ENCODE measurements at places on chromosomes 1 and 21.

DNA sequence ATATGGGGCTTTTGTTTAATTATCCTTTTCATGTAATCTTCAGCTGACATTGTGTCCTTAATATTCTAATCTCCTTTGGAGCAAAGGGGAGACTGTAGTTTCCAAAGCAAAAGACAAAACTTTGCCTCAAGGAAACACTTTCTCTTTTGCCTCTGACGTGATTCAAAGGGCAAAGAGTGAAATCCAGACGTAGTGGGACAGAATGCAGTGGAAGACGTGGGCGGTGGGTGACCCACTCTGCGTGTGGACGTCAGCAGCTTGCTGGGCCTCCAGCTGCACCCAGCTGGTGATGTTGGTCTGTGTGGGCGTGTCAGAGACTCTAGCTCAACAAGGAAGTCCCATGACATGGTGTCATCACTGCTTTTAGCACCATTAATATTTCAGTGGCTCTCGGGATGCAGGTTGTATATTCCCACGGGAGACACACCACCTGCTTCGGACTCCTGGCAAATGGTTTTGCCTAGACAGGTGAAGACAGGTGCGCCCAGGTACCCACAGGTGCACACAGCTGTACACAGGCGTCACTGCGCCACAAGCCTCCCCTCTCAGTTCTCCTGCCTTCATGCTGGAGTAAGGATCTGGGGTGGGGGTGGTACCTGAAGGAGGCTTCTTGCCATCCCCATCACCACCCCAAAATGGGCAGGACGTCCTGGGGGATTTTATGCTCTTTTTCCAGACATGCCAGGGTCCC lies 292.1 kb upstream of the VAMP3 start:
- DNase-seq, result peak; percentile 43

DNA sequence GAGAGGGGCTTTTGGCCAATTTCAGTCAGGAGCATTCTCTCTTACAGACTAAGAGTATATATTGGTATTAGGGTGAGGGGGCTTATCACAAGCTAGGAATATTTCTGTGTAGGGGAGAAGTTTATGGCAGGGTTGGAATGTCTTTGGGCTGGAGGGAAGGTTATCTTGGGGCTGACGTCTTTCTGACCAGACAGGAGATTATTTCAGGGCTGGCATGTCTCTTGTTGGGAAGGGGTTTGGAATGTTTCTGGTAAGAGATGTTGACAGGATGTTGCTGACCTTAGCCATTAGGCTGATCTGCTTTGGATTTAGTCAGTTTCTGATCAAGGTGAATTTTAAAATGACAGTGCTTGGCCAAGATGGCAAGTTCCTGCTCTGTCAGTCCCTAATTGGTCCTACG lies 17.8 kb upstream of the HSD3B1 start:
- DNase-seq, result no peak

GRCh38 chr1:107244709-107245500 lies 104.1 kb downstream of the NTNG1 start:
- no peak for DNase-seq

- no peak for DNase-seq
These were observed at the start of gene NAV1 for GRCh38 chr1:201538612-201539551. Gene NAV1, plus strand, starts transcription at chr1:201539127. Its CDS starts 83,758 bp downstream, at chr1:201622885.

DNA sequence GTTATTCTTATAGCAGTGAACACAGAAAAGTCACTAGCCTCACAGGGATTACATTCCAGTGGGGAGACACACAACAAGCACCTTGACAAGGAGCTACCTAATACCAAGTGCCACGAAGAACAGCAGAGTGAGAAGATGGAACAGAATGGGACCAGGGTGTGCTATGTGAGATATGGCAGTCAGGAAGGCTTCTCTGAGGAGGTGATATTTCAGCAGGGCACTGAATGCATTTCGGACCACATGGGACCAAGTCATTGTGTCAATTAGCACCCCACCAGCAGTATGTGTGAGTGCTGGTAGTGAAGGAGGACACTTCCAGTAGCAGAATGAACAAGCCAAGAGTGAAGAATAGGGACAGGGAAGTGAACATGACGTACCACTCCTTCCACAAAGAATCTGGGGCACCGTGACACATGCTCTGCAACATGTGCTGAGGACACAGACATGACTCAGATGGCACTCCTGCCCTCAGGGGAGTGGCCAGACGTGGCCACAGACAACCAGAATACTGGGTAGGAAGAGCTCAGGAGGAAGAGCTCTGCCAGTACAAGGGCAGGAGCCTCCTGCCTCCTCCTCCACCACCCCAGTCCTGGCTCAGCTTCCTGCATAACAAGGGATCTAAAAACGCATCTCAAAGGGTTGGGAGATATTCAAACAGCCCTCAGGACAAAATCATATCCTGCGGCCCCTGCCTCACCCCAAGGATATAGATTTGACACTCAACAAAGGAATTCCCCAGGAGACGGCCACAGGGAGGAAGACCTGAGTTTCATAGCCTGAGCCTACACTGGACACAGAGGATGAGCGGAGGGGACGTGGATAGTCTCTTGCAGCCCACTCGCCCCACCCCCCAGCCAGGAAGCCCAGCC lies 102.5 kb downstream of the TRABD2B start:
- DNase-seq, result no peak

- DNase-seq, result no peak
These were observed 102.3 kb upstream of the F3 start for GRCh38 chr1:94643819-94644218.

GRCh38 chr1:55726994-55727393 lies 511.8 kb upstream of the USP24 start:
- DNase-seq, result no peak

GRCh38 chr1:165284454-165284853 lies 72.1 kb downstream of the LMX1A start:
- DNase-seq, result no peak

DNA sequence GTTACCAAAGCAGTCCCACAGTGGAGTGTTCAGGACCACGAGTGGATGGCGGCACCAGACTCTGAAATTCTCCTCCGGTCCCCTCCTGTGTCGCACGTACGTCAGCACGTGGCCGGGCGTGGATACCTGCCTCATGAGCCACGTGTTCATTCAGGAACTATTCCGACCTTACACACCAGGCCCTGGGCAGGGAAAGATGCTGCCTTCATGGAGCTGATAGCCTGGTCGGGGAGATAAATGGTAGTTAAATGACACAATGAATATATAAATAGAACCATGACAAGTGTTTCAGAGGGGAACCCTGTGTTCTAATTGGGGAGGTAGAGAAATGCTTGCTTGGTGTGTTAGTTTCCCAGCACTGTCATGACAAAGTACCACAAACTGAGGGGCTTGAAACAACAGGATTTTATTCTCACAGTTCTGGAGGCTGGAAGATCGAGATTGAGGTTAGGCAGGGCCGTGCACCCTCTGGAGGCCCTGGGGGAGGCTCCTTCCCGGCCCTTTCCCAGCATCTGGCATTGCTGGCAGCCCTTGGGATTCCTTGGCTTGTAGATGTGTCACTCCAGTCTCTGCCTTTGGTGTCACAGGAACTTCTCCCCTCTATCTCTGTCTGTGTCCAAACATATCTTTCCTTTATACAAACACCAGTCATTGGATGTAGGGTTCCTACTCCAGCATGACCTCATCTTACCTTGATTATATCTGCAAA lies 28.9 kb upstream of the GPR137B start:
- no peak for DNase-seq

- no peak for DNase-seq
These were observed 154.3 kb upstream of the RNPC3 start for GRCh38 chr1:103371234-103371633.

- DNase-seq, result no peak
These were observed 87.4 kb upstream of the ERRFI1 start for GRCh38 chr1:8113262-8114220.

DNA sequence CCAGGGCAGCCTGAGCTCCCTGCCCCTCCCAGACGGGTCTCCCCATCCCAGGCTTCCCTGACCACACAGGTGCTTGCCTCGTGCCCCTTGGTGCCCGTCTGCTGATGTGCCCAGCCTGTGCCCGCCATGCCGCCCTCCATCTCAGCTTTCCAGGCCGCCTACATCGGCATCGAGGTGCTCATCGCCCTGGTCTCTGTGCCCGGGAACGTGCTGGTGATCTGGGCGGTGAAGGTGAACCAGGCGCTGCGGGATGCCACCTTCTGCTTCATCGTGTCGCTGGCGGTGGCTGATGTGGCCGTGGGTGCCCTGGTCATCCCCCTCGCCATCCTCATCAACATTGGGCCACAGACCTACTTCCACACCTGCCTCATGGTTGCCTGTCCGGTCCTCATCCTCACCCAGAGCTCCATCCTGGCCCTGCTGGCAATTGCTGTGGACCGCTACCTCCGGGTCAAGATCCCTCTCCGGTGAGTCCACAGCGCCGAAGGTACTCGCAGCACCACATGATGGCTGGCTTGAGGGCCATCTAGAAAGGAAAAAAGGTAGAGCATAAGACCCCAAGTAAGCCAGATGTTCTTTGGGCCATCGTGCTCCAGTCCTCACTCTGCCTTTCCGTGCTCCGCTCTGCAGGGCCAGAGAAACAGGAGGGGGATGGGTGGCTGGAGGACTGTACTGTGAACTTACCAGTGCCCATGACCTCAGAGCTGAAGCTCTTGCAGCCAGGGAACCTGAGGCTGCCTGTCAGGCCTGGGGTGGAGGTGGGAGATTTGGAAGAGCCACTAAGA lies 1.4 kb downstream of the ADORA1 start:
- DNase-seq, result no peak

DNA sequence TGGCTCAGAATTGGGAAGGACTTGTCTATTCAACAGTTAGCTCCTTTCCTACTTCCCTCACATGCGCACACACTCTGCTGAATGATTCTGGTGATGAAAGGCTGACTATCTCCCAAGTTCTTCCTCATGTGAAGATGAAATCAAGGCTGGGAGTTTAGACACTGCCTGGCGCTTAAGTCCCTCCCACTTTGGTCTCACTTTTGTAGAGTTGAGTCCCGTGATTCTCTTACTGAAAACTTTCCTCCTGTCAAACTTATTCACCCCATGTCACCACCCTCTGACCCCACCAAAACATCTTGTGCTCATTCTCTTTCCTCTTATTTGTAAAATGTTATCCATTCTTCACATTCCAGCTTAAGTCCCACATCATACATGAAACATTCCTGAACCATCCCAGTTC lies 8.4 kb upstream of the MRPS6 start:
- no peak for DNase-seq

- DNase-seq, result peak; percentile 20
These were observed 36.6 kb downstream of the CDC42 start for GRCh38 chr1:22089134-22089571.

- DNase-seq, result no peak
These were observed 138.4 kb downstream of the NOS1AP start for GRCh38 chr1:162207862-162208261.

- no peak for DNase-seq
These were observed 15.6 kb downstream of the AIDA start for GRCh38 chr1:222696741-222697140.

- no peak for DNase-seq
These were observed 63.4 kb upstream of the MCOLN3 start for GRCh38 chr1:85111695-85112094.

DNA sequence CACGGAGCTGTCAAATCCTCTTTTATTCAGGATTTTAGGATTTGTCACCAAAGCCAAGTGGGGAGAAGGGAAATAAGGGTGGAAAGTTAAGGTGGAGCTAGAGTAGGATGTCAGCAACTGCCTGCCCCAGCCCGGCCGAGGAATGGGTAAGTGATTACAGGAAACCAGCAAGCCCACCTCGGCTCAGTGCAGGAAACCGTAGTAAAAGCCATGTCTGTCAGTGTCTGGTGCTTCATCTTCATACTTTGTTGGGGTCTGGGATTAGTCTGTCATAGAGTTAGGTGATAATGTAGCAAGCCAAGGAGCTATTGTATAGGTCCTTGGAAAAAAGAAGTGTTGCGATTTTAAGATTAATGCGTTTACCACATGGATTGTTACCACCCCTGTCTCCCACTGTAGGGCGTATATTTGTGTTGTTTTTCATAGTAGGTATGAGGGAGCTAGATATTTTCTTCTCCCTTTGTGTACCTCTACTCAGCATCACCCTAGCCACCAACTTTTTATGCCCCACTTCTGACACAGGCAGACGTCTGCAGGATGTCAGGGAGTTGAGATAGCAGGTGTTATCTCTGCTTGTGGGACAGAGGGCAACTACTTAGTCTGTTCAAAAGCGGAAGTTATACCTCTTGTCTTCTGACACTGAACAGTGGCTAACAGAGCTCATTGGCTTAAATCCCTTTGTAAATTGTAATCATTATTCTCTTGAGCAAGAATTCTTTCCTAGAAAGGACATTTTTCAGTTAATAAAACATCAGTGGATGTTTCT lies 253.7 kb downstream of the HHAT start:
- no peak for DNase-seq

DNA sequence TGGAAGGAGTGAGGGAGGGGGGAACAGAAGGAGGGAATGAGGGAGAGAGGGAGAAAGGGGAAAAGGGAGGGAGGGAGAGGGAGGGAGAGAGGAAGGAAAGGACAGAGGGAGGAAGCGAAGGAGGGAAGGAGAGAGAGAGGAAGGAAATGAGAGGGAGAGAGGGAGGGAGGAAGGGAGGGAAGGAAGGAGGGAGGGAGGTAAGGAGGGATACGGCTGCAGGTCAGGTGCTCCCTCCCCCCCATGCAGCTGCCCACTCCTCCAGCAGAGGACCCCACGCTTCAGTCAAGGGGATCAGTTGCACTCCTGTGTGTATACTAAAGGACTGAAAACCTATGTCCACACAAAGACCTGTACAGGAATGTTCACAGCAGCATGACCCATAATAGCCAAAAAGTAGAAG lies 54.8 kb downstream of the CLSTN1 start:
- DNase-seq, result no peak

- peak; percentile 27 for DNase-seq
These were observed 67.9 kb upstream of the EFHD2 start for GRCh38 chr1:15341634-15342407.

- DNase-seq, result no peak
These were observed 20.7 kb downstream of the CD34 start for GRCh38 chr1:207890136-207890738.

DNA sequence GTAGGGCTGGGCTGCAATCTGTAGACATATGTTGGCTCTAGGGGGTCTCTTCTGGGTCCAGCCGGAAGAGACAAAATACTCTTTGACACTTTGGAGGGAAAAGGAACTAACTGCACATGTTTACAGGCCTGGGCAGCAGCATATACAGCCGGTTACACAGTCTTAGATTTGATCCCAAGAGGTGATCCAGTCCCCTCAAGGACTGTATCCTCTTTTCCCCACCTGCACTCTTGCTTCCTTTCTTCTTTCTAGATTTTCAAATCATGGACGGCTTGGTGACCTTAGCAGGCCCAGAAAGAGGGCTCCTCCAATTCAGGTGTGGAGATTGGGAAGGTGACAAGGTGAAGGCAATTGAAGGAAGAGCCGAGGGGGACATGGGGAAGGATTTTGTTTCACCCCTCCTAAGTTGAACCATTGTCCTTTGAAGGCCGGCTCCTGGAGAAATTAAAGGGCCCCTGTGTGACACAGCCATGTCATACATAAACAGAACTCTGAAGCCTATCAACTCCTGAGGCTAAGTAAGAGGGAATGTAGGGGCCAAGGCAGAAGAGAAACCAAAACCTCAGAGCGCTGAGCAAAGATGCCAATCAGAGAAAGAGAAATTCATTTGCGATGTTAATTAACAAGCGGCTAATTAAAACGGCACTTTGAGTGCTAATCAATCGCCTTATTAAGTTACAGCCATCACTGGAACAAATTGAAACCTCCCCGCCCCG lies 5.9 kb upstream of the BARHL2 start:
- DNase-seq, result no peak

- peak; percentile 53 for DNase-seq
These were observed 18.3 kb upstream of the PLEKHA6 start for GRCh38 chr1:204377800-204378668.
